Kasumi-1 (cell line): ENCODE measurements at places on chromosomes 5 and 9.

DNA sequence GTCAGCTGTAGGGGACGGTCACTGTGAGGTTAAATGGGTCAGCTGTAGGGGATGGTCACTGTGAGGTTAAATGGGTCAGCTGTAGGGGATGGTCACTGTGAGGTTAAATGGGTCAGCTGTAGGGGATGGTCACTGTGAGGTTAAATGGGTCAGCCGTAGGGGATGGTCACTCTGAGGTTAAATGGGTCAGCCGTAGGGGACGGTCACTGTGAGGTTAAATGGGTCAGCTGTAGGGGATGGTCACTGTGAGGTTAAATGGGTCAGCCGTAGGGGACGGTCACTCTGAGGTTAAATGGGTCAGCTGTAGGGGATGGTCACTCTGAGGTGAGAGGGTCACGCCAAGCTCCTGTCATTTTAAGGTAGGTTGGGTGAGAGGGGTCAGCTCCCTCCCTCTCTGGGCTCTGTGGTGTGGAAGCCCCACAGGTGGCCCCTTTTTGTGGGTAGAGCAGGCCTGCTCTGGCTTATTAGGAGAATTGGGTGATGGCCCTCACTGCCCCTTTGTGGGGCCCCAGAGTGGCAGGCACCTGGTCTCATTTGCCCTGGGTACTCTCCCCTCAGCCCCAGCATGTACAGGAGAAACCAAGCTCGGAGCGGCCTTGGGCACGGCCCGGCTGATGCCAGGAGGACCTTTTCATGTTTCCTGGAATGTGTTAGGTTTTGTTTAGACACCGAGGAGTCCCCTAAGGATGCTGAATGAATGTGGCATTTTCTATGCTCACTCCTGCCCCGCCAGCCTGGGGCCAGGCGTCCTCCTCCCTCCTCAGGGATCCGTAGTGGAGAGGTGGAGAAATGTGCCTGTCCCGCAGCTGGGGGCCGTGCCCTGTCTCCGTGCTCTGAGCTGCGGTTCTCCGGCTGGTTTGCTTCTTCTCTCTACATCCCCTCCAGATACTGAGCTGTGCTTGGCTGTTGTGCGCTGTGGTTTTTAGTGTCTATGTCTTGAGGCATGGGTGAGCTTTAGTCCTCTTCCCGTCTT is 31.4 kb downstream of the AHRR start:
- DNase-seq, result no peak

- DNase-seq, result no peak
Measured at GRCh38 chr5:88248743-88249540, 19.7 kb downstream of the TMEM161B start.

DNA sequence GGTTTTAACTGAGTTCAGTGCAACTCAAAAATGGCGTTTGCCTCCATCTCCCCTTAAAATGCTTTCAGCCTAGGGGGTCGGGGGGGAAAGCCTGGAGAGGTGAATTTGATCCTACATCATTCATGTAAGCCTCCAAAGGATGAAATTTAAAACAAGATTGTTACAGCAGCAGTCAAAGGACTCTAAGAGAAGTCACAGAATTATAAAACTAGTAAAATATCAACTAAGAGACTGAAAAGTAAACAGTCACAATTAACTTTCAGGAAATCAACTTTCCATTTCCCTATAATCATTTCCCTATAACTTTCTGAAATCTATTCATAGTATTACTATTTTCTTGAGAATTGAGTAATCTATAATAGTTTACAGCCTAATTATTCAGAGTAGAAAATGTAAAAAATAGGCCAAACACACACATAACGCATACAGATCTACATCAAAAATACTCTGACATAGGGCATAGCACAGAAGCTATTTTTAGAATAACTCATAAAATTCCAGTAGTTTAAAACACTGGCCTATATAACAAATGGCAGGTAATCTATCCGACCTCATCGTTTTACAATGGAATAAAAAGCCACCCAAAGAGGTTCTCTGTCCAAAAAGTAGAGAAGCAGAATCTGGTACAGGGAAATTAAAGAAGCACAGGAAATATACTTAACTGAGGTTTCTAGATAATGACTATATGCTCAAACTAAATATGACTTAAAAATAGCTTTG is 37.6 kb downstream of the FBXL17 start:
- DNase-seq, result no peak

- DNase-seq, result no peak
Measured at GRCh38 chr9:125160750-125161149, 17.4 kb upstream of the SCAI start.

- no peak for DNase-seq
Measured at GRCh38 chr5:107518616-107519015, 152.1 kb downstream of the EFNA5 start.

GRCh38 chr9:135906291-135907005 is 898 bp downstream of the CAMSAP1 start:
- peak; percentile 27 for DNase-seq
